GOT3 (cell line): ENCODE measurements at places on chromosomes 7 and 10.

DNA sequence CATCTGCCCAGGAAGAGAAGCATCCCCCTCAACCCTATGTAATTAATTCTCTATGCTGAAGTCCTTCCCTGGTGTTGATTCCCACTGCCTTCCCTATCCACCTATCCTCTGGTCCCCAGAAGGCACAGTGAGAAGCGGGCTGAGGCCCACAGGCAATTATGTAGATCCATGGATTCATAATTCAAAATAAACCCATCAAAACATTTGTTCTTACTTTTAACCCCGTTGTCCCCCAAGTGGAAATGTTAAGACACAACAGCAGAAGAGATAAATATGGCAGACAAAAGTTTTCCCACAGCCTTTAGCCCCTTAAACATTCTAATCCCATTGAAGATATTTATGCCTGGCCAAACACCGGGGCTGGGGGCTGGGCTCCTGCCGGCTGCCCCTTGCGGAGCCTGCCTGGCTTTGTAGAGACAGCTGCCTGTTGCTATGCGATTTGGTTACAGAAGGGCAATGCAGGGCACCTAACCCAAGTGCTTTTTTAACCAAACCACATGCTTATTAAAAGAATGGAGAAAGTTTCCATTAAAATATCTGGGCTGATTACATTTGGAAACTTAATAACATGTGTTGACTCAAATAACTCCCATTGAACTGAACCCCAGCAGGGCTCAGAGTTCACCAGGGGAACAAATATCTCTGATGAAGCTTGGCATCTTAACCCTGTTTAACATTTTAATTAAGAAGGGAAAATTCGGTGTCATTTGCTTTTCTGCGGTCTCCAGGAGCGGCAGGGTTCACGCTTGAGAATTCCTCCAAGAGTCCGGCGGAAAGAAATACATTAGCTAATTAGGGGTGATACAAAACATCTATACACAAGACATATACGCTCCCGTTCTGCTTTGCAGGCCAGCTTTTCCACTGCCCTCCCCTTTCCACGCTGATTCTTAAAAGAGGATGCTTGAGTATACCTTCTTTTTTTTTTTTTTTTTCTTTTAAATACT is 110.8 kb upstream of the FGFR2 start:
- no peak for DNase-seq

GRCh38 chr7:116122972-116123595 is 87.3 kb upstream of the TES start:
- DNase-seq = no peak

- DNase-seq = no peak
Observed at GRCh38 chr10:97858001-97858439, 8.4 kb downstream of the GOLGA7B start.

GRCh38 chr10:78391585-78391984 is 357.9 kb downstream of the RPS24 start:
- DNase-seq = no peak

GRCh38 chr7:1418505-1419309 is 40.6 kb downstream of the MICALL2 start:
- no peak for DNase-seq

DNA sequence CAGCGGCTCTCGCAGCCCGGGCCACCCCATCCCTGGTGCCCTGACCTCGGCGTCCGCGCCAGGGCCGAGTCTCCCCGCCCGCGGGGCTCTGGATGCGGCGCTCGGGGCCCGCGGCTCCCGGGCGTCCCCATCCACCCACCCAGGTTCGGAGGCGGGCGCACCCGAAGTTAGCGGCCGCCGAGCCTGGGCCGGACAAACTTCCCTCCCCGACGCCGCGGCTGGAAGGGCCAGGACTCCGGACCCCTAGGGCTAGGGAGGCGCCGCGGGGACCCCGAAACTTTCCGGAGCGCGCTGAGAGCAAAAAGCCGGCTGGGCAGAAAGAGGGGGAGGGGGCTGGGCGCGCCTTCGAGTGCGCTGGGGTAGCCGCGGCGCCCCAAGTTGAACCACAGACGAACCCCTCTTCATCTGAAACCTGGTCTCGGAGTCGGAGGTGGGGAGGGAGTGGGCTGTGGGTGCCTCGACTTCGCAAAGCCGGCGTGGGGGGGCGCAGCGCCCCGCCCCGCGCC is 3.7 kb upstream of the ELFN1 start:
- no peak for DNase-seq

DNA sequence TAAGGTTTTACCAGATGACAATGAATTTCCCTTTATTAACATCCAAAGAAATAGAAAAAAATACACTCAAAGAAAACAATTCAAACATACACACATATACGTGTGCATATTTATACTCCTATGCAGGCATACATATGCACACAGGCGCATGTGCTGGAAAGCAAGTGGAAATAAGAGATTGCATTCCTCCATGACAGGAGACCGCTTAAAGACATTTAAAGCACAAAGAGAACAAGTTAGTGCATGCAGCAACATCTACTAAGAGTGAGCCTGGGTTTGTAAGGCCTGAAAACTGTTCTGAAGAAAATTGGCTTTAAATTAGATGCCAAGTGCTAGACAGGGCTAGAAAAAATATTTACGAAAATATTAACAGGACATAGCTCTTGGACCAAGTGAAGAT is 40.1 kb upstream of the PPP1R17 start:
- no peak for DNase-seq

DNA sequence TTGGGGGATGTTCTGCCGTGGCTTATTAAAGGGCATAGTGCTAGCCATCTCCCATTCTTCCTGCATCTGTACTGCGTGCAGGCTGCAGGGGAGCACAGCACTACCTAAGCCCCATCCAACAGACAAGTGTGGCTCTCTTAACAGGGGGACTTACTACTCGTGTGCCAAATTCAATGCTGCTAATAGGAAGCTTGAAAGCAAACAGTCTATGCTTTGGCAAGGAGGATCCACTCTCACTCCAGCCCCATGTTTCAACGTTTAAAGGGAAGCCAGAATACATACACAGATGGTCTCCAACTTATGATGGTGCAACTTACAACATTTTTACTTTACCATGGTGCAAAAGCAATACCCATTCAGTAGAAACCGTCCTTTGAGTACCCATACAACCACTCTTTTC is 228.0 kb upstream of the C7orf33 start:
- no peak for DNase-seq

DNA sequence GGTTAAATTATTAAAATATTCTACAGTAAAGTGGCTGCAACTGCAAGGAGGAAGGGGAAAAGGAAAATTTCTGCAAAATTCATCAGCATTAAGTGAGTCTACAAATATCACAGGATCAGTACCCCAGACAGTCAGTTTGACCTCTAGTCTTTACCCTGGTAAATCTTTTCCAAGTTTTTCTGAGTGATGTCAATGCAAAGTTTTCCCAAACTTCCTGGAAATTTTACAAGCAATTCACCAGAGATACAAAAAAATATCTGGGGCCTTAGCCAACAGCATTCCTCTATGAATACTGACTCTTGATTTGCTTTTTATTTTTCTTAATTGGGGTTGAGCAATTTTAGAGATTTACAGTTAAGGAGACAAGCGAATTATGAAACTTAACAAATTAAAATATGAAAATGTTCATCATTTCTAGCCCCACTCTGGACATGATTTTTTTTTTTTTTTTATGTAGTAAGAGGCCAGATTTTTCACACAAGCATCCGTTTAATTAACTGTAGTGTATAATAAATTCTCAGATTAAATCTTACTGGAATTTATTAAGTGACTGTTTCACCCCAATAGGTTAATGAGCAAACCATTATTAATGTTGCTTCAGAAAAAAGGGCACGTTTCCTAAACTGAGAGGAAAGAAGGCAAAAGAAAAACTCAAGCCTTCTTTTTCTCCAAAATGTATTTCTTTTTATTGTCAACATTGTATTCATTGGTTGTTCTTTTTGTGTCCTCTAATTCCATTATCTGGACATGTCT is 539.5 kb upstream of the FZD8 start:
- DNase-seq = no peak
